ENCODE measurements at places on chromosomes 4 and X. TPM values are rescaled to one million over a fixed set of nuclear protein-coding genes. Genes with fewer than 3 reads are reported as not detected.

GAGE12J gene
- total RNA-seq: not detected

H2AZ1 gene
- 300 TPM for total RNA-seq

CT45A3 gene
- total RNA-seq: not detected

CDX4 gene
- total RNA-seq: not detected

IGFBP7 gene
- 1,922 TPM for total RNA-seq

HS3ST1 gene
- 1.1 TPM for total RNA-seq

AMTN gene
- not detected for total RNA-seq

FAM47A gene
- not detected for total RNA-seq

GIMD1 gene
- not detected for total RNA-seq

TLL1 gene
- 12.5 TPM for total RNA-seq

APLN gene
- 213 TPM for total RNA-seq

SMR3B gene
- not detected for total RNA-seq

RNF150 gene
- total RNA-seq: 0.38 TPM

EXOSC9 gene
- total RNA-seq: 45.8 TPM

PASD1 gene
- not detected for total RNA-seq

CFI gene
- 66.7 TPM for total RNA-seq

AKAP14 gene
- total RNA-seq: not detected

PTCHD1 gene
- not detected for total RNA-seq

DNAAF6 gene
- not detected for total RNA-seq

TMEM31 gene
- not detected for total RNA-seq
